Activated naive CD8-positive, alpha-beta T cell treated with anti-CD3 and anti-CD28 coated beads, Interleukin-2, amount 10 ng/mL, durations not matched to agents 7 days and 5 days (primary cell): ENCODE measurements at places on chromosomes 16 and 17. TPM values are rescaled to one million over a fixed set of nuclear protein-coding genes. Genes with fewer than 3 reads are reported as not detected.

- peak; percentile 43 for DNase-seq
Measured at GRCh38 chr17:44065668-44066203, 735 bp downstream of the LSM12 start.

DNA sequence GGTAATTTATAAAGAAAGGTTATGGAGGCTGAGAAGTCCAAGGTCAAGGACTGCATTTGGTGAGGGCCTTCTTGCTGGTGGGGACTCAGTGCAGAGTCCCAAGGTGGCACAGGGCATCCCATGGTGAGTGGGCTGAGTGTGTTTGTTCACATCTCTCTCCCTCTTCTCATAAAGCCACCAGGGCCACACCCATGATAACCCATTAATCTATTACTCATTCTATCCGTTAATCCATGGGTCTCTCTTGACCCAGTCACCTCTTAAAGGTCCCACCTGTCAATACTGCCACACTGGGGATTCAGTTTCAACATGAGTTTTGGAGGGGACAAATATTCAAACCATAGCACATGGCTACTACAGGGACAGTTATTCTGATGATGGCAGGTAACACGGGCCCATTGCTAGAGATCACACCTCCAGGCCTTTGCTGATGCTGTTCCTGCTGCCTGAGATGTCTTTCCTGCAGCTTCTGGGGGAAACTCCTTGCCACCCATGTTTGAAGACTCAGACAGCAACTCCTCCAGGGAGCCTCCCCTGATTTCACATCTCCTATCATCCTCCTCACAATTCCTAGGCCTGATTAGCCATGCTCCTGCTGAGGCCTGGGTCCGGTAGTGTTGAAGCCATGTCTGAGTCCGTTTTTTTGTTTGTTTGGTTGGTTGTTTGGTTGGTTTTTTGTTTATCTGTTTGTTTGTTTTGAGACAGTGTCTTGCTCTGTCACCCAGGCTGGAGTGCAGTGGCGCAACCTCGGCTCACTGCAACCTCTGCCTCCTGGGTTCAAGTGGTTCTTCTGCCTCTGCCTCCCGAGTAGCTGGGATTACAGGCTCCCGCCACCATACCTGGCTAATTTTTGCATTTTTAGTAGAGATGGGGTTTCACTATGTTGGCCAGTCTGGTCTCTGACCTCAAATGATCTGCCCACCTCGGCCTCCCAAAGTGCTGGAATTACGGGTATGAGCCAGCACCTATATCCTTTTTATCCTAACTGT lies 16.1 kb downstream of the SOCS1 start:
- DNase-seq: no peak

DNA sequence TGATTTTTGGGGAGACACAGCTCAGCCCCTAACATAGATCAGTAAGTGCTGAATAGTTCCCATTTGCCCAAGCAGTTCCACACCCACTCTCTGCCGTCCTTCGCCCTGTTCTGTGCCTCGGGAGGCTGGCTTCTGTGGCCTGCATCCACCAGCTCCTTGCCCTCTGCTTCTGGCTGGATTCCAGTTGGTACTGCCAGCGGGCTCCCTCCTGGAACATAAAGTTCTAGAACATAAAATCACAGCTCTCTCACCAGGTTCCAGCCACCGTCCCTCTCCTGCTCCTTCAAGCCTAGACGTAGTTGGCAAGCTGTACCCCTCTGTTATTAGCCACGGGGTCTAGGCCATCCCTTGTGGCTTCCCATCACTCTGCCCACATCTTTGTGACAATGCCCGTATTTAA lies 3.9 kb upstream of the MRPS23 start:
- DNase-seq: no peak

- no peak for DNase-seq
Measured at GRCh38 chr17:61517265-61517664, 65.0 kb downstream of the TBX4 start.

DNA sequence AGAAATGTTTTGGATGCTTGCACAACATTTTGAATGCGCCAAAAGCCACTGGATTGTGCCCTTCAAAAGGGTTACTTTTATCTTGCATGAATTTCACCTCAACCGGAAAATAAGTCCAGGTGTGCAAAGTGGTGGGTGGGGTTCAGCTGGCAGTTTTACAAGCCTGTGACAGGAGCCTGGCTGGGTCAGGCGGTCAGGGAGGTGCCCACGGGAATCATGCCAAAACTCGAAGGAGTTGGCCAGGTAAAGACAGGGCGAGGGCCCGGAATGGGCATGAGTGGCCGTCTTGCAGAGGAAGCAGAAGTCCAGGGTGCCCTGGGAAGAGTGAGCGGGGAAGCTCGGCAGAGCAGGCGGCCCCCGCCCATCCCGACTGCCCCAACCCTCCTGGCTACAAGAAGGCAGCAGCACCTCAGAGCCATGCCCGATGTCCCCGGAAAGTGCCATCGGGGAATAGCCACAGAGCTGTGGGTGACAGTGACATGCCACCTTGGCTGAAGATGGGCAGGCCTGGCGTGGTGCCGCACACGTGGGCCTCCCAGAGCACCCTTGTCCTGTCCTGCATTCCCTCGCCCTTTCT lies 19.1 kb upstream of the CACNG1 start:
- DNase-seq: no peak

SMTNL2 gene
- not detected for total RNA-seq

DNA sequence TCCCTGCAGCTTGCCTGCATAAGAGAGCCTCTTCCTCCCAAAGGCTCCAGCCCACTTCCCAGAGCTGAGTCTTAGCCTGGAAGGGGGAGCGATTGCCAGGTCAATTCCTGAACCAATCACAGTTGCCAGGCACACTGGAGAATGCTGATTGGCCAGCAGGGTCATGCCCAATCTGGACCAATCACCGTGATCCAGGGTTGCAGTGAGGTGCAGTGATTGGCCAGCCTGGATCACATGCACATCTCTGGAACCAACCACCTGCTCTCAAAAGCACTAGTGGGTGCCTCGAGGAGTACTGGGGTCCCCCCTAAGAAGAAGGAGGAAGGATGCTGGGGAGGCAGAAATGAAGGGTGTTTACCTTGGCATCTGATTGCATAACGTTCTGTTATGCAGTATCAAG lies 18.4 kb downstream of the NAGPA start:
- no peak for DNase-seq
